ENCODE measurements at places on chromosomes 2 and 18. TPM values are rescaled to one million over a fixed set of nuclear protein-coding genes. Genes with fewer than 3 reads are reported as not detected.

- H3K27ac ChIP-seq = no peak overlapping the region
- no peaks in the 10 kb centered on the region for H3K27me3 ChIP-seq
- H3K4me3 ChIP-seq = no peak overlapping the region
- no peak for DNase-seq
These were observed 125.7 kb downstream of the RBMS1 start for GRCh38 chr2:160367887-160368286.

GRCh38 chr2:240275386-240275785 is 134.9 kb upstream of the OTOS start:
- H3K36me3 ChIP-seq = no peaks in the 10 kb centered on the region
- DNase-seq = no peak
- H3K27ac ChIP-seq = no peak overlapping the region
- H3K27me3 ChIP-seq = peaks cover 15% of the 10 kb centered on the region
- H3K4me3 ChIP-seq = no peak overlapping the region
- no peaks in the 10 kb centered on the region for H3K4me1 ChIP-seq

DNA sequence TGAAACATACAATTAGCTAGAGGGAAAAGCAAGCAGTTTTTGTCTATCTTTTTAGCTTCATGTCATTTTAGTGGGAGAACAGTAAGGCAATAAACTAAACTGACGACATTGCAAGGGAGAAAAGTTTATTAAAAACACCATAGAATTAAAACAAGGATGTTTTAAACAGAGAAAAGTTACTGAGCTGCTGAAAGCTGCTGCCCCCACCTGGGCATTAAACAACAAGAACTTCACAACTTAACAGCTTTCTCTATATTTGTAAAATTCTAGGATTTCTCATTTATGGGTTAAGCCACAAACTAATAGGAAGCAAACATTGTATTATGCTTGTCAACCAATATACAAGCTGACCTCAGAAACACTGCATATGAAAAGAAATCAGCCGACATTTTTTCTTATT is 289.2 kb downstream of the ERBB4 start:
- no peaks in the 10 kb centered on the region for H3K36me3 ChIP-seq
- H3K27me3 ChIP-seq = no peaks in the 10 kb centered on the region
- DNase-seq = no peak
- H3K4me3 ChIP-seq = no peak overlapping the region

GRCh38 chr2:70932631-70933230 is 3.0 kb upstream of the ATP6V1B1 start:
- H3K27me3 ChIP-seq = no peaks in the 10 kb centered on the region
- H3K4me3 ChIP-seq = no peak overlapping the region
- H3K4me1 ChIP-seq = peaks cover 24% of the 10 kb centered on the region
- no peaks in the 10 kb centered on the region for H3K36me3 ChIP-seq
- DNase-seq = no peak

DNA sequence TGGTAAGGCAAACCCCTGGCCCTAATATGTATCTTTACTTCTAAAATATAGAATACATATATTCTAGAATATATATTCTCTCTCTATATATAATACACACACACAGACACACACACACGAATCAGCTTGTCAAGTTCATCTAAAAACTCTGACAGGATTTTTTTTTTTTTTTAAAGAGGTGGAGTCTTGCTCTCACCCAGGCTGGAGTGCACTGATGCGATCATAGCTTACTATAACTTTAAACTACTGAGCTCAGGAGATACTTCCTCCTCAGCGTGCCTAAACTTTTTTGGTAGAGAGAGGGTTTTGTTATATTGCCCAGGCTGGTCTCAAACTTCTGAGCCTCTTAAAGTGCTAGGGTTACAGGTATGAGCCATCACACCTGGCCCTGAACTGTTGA is 45.2 kb downstream of the DOK1 start:
- no peaks in the 10 kb centered on the region for H3K4me1 ChIP-seq
- H3K27ac ChIP-seq = no peak overlapping the region
- no peaks in the 10 kb centered on the region for H3K36me3 ChIP-seq
- no peak for DNase-seq
- H3K4me3 ChIP-seq = no peak overlapping the region
- peaks cover 26% of the 10 kb centered on the region for H3K27me3 ChIP-seq

- no peaks in the 10 kb centered on the region for H3K4me1 ChIP-seq
- no peaks in the 10 kb centered on the region for H3K27me3 ChIP-seq
- H3K36me3 ChIP-seq = no peaks in the 10 kb centered on the region
- no peak for DNase-seq
These were observed 122.2 kb downstream of the QPCT start for GRCh38 chr2:37466533-37467222.

- H3K4me3 ChIP-seq = no peak overlapping the region
- H3K27me3 ChIP-seq = no peaks in the 10 kb centered on the region
- H3K36me3 ChIP-seq = no peaks in the 10 kb centered on the region
- H3K4me1 ChIP-seq = peaks cover 55% of the 10 kb centered on the region
These were observed 119.5 kb downstream of the SMAD7 start for GRCh38 chr18:48831113-48831759.

The NYAP2 gene
- total RNA-seq = 0.07 TPM

DNA sequence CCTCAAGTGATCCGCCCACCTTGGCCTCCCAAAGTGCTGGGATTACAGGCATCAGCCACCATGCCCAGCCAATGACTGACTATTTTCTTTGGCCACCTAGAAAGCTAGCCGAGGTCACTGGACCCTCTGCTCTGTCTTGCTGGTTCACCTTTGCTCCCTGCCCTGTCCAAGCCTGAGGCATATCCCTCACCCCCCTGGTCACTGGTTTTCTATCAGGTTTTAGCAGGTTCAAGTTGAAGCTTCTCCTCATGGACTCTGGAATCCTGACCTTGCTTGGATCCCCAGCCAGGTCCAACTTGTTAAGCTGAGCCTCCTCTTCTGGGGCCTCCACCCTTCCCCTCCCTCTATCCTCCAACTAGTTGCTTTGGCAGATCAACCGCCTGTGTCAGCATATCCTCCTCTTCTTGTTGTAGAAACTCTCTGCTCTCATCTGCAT is 33.4 kb downstream of the PAX8 start:
- H3K4me1 ChIP-seq = peaks cover 16% of the 10 kb centered on the region
- no peaks in the 10 kb centered on the region for H3K27me3 ChIP-seq
- no peak overlapping the region for H3K4me3 ChIP-seq
- no peak overlapping the region for H3K27ac ChIP-seq

The GCKR gene
- not detected for total RNA-seq

- no peak overlapping the region for H3K4me3 ChIP-seq
- H3K4me1 ChIP-seq = peaks cover 60% of the 10 kb centered on the region
- peak overlapping the region; percentile 5 for H3K27ac ChIP-seq
- H3K36me3 ChIP-seq = no peaks in the 10 kb centered on the region
- no peak for DNase-seq
- H3K27me3 ChIP-seq = no peaks in the 10 kb centered on the region
These were observed 14.5 kb downstream of the OSBPL6 start for GRCh38 chr2:178208817-178209216.

DNA sequence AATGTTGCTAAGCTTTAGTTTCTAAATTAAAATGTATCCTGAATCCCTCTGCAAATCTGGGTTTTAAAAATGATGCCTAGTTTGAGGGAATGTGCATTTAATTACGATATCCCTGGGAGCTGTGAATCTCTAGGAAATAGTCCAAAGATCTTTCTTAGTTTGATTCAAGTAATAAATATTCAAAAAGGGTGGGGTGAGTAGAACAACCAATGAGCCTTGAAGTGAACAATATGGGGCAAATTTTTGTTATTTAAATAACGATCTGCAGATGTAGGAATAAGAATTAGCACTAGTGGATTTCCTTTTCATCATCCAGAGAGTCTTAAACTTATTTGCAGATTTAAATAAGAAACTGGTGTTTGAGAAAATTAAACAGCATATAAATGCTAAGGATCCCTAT is 106.3 kb downstream of the ACVR1 start:
- no peaks in the 10 kb centered on the region for H3K27me3 ChIP-seq
- no peak overlapping the region for H3K27ac ChIP-seq
- H3K36me3 ChIP-seq = peaks cover 14% of the 10 kb centered on the region
- DNase-seq = no peak

The NHEJ1 gene
- 25.5 TPM for total RNA-seq

DNA sequence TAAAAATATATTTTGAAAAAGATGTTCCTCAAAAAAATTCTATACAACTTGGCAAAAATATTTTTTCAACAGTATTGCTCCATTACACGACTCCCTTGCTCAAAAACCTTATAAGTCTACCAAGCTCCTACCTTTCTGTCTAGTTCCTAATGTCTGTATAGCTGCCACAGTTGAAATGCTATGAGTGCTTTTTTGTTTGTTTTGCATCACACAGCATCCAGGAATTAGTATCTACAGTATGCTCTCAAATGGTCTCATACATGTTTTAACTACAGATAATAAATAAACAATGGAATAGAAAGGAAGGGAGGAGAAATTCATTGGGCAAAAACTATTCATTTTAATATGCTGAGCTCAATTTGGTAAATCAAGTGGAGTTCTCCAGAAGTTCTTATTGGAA is 17.3 kb downstream of the ACADL start:
- no peaks in the 10 kb centered on the region for H3K27me3 ChIP-seq
- no peaks in the 10 kb centered on the region for H3K4me1 ChIP-seq
- no peak for DNase-seq
- no peak overlapping the region for H3K27ac ChIP-seq
- H3K4me3 ChIP-seq = no peak overlapping the region

The AGXT gene
- not detected for total RNA-seq

The SLC4A5 gene
- 2.0 TPM for total RNA-seq

The AKAIN1 gene
- not detected for total RNA-seq

GRCh38 chr2:33073018-33073417 is 126.3 kb downstream of the LTBP1 start:
- no peaks in the 10 kb centered on the region for H3K27me3 ChIP-seq
- no peak for DNase-seq
- no peak overlapping the region for H3K4me3 ChIP-seq
- no peaks in the 10 kb centered on the region for H3K4me1 ChIP-seq
- no peaks in the 10 kb centered on the region for H3K36me3 ChIP-seq

DNA sequence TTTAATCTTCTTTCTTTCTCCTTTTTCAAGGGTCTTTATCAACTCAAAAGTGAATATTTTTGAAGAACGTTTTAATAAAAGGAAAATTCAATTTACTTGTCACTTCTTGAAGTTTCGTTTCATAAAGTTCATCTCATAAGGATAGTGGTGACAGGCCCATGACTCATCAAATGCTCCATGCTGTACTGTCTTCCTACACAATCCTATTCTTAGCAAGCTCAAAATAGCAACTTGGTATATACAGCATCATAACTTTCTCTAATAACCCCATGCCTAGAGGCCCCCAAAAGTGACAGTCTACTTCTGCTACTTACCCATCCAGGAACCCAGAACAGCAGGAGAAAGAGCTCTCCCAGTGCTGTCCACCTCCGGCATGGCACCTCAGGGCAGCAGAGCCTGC is 7.7 kb downstream of the FBXO15 start:
- H3K27me3 ChIP-seq = no peaks in the 10 kb centered on the region
- H3K4me1 ChIP-seq = no peaks in the 10 kb centered on the region
- DNase-seq = no peak
- H3K36me3 ChIP-seq = no peaks in the 10 kb centered on the region
- H3K27ac ChIP-seq = no peak overlapping the region

DNA sequence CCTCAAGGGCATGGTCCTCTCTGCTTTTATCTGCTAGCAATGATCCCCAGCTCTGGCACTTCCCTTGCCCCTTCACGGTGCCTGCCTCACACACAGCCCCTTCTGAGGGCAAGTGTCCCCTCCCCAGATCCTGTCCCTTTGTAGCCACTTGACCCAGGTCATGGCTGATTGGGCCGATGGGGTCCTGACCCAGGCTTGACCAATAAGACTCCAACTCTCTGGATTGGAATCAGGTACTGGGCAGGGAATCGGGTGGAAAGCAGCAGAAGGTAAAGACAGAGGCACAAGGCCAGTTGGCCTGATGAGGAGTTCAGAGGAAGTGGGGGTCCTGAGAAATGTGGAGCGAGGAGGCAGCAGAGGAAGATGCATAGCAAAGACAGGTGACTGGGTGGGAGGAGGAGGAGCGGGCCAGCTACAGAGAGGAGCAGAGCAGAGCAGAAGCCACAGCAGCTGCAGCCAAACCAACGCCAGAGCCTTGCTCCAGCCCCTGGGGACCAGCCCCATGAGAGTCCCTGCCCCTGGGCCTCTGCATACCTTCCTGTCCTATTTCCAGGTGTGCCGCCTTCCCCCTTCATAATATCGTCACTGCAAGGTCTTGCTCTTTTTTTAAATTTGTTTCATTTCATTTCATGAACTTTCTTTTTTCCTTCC is 39.1 kb downstream of the CAPN13 start:
- H3K4me3 ChIP-seq = no peak overlapping the region
- H3K27ac ChIP-seq = no peak overlapping the region

- H3K36me3 ChIP-seq = no peaks in the 10 kb centered on the region
- DNase-seq = no peak
- H3K27ac ChIP-seq = no peak overlapping the region
- H3K27me3 ChIP-seq = no peaks in the 10 kb centered on the region
- H3K4me1 ChIP-seq = no peaks in the 10 kb centered on the region
- no peak overlapping the region for H3K4me3 ChIP-seq
These were observed 98.9 kb upstream of the LGALSL start for GRCh38 chr2:64354857-64355680.

The CRYGD gene
- total RNA-seq = not detected

- no peak overlapping the region for H3K4me3 ChIP-seq
- no peaks in the 10 kb centered on the region for H3K36me3 ChIP-seq
- no peak for DNase-seq
- no peaks in the 10 kb centered on the region for H3K4me1 ChIP-seq
- no peaks in the 10 kb centered on the region for H3K27me3 ChIP-seq
- H3K27ac ChIP-seq = no peak overlapping the region
These were observed 34.1 kb downstream of the STK17B start for GRCh38 chr2:196137271-196137670.

DNA sequence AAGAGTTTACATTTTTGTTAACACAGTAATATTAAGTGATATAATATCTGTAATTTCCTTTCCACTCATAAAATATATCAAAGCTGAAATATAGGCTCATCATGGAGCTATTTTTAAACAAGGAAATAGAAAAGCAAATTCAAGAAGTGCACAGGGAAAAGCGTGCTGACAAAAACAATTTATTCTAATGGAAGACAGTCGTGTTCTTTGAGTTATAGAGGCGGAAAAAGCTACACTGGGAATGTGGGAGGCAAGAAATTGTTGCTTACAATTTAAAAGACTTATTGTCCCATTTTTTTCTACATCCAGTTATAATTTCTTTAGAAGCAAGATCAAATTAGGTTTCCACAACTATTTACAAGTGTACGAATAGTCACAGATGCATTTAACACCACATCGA is 3.2 kb upstream of the TTN start:
- H3K4me1 ChIP-seq = no peaks in the 10 kb centered on the region
- DNase-seq = no peak
- no peak overlapping the region for H3K27ac ChIP-seq
- H3K4me3 ChIP-seq = no peak overlapping the region
- no peaks in the 10 kb centered on the region for H3K27me3 ChIP-seq
- no peaks in the 10 kb centered on the region for H3K36me3 ChIP-seq
